LNCaP clone FGC (cell line): ENCODE measurements at places on chromosomes 5 and 9.

DNA sequence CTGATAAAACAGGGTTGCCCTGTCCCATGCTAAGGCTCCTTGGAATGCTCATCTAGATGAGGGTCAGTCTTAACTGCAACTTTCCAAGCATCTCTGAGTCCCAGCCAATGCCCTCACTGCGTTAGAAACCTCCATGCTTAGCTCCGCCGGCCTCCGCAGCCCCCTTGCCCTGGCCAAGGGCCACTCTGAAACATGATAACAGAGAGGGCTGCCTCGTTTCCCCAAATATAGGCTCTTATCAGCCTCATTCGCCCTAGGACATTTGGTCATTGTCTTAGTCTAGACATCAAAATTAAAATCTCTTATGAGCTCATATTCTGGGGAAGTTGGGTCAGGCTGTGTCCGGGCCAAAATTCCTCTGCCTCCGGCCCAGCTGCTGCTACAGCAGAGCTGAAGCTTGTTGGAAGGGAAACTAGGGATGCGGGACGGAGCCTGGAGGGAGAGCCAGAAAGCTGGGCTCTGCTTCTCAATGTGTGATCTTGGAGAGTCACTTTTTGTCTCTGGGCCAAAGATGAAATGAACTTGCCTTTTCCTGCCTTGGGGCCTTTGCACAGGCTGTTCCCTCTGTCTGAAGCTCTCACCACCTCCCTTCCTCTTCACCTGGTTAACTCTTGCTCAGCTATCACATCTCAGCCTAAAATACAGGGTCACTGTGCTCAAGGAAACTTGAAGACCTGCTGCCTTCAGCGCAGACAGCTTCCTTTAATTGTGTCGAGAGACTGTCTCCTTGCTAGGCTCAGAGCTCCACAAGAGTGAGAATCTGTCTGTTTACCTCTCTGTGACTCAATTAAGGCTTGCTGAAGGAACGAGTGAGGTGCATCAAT, 191.3 kb downstream of the RGS3 start:
- DNase-seq: no peak

DNA sequence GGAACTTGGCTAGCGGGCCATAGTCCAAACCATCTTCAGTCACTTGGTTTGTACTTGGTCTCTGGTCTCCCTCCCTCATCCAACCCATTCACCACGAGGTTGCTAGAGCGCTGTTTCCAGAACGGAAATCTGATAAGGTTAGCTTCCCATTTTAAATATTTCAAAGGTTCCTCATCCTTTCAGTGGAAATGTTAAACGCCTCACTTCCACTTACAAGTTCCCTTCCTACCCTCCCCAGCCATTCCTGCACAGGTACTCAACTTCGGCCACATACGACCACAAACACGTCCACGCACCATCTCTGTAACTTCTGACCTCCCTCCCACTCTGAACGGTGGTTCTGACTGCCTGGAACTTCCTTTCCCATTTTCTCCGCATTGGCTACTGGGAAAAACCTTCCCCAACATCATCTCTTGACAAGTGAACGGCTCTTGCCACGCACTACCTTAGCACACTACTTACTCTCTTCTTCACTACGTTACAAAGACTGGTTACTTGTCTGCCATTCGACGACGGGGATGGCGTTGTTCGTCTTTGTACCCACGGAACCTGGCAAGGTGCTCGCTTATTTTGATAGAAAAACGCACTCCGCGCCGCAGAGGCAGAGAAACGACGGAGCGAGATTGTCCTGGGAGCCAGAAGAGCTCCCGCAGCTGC, 629 bp downstream of the CCNH start:
- no peak for DNase-seq

GRCh38 chr9:69122549-69123141, 51.4 kb upstream of the TJP2 start:
- DNase-seq: peak; percentile 91

DNA sequence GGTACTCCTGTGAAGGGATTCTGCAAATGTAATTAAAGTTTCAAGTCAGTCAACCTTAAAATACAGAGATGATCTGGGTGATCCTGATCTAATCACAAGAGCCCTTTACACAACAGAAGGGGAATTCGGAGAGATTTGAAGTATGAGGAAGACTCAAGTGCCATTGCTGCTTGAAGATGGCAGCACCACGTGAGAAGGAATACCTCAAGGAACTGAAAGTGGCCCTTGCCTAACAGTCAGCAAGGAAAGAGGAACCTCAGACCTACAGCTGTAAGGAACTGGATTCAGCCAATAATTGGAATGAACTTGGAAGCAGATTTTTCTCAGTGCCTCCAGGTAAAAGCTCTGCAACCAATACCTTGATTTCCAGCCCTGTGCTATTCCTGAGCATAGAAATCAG, 87.4 kb downstream of the THBS4 start:
- DNase-seq: no peak

DNA sequence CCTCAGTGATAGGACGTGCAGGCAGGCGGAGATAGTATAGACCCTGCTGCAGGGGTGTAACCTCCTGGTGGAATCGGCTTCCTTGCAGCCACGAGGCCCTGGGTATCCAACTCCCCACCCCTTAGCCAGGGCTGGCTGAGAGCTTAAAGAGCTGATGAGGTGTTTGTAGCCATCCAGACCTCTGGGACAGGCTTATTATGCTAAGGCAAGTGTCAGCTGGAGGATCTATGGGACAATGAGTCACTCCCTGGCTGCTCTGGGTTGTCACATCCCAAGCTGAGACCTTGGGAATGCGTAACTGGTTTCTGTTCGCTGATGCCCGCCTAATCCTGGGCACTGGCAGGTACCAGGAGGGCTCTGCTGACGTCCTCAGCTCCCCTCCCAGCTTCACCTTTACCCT, 38.9 kb downstream of the DAB2IP start:
- no peak for DNase-seq

GRCh38 chr5:138064526-138064925, 19.3 kb upstream of the WNT8A start:
- DNase-seq: no peak

DNA sequence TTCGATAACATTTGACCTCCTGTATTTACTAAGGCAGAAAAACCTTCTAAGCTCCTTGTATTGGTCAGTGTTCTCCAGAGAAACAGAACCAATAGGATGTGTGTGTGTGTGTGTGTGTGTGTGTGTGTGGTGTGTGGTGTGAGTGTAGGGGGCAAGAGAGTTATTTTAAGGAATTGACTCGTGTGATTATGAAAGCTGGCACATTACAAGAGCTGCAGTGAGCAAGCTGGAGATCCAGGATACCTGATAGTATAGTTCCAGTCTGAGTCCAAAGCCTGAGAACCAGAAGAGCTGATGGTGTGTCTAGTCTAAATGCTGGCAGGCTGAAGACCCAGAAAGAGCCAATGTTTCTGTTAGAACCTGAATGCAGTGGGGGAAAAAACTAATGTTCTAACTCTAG, 21.2 kb upstream of the PIK3R1 start:
- no peak for DNase-seq

DNA sequence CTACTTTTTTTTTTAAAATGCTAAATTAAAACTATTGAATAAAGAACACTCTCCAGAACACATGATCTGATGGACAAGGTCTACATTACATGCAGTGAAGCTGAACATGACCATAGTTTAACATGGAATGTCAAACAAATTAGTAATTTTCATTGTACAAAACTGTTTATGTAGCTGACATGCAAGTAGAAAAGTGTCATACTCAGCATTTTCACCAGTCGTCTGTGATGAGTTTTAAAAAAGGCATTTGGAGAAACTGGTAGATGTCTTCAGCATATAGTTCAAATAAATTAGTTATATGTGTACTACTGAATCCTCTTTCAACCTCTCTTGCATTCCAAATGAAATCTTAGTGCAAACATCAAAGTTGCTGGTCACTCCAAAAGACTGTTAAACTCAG, 301.9 kb downstream of the FER start:
- no peak for DNase-seq

DNA sequence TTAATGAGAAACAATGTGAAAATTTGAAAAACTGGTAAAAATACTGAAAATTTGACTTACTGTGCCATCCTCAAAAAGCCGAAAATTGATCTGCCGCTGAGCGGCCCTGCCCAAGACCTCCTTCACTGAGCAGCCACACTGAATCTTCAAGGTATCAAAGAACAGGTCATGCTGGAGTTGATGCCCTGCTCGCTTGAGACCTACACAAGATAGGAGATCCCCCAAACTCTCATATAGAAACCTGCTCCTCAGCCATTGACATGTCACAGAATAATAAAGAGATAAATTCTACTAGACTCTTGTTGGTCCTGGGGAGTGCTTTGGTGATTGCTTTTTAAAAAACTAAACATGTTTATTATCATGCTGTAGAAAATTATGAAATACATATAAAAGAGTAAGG, 52.7 kb downstream of the GLDC start:
- no peak for DNase-seq

- DNase-seq: no peak
These were observed 201.6 kb downstream of the GOLPH3 start for GRCh38 chr5:31972558-31972957.

GRCh38 chr5:72653586-72653985, 146.4 kb upstream of the ZNF366 start:
- no peak for DNase-seq

DNA sequence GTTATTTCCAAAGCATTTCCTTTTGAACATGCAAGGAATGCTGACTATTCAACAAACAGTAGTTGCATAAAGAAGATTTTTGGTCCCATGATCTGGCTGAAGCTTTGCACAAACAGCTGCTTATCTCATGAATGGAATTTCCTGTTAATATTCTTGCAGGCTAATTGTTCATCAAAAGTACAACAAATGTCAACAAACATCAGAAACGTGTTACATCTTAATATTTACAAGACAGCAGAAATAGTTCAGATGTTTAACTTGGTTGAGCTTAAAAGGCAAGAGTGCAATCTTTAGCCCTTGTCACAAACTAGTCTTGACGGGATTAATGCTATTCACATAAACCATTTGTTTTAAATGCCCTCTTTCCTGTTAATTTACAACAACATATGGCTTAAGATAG, 47.9 kb upstream of the BASP1 start:
- DNase-seq: no peak

DNA sequence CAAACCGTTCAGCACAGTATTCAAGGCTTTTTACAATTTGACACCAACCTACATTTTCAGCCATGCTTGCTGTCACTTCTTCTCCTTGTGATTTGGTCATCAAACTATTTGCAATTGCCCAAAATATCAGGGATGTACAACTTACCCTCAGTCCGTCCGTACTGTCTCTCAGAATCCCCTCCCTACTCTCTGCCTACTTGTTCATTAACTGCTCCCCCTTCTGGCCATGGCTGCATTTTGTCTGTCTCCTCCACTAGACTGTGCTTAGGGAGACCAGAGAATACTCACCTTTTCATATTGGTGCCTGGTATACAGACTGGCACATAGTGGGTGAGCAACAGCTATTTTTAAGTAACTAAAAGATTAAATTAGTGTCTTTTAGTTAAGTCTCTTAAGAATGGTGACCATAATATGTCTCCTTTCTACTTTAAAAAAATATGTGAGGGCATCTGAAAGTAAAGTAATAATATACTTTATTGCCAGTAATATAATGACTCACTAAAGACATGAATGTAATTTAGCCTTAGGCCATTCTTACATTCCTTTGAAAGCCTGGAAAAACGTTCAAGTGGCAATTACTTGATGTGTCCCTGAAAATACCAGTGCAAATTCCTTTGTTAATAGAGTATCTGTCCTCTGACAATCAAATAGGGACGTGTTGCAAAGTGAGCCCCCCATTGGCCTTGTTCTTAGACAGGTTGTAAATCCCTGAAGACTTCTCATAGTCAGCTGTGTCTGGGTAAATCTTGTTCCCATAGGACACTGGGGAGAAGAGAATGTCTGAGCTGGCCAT, 27.8 kb downstream of the PRLR start:
- no peak for DNase-seq

- DNase-seq: no peak
These were observed 348.1 kb upstream of the SGCD start for GRCh38 chr5:155978850-155979249.

DNA sequence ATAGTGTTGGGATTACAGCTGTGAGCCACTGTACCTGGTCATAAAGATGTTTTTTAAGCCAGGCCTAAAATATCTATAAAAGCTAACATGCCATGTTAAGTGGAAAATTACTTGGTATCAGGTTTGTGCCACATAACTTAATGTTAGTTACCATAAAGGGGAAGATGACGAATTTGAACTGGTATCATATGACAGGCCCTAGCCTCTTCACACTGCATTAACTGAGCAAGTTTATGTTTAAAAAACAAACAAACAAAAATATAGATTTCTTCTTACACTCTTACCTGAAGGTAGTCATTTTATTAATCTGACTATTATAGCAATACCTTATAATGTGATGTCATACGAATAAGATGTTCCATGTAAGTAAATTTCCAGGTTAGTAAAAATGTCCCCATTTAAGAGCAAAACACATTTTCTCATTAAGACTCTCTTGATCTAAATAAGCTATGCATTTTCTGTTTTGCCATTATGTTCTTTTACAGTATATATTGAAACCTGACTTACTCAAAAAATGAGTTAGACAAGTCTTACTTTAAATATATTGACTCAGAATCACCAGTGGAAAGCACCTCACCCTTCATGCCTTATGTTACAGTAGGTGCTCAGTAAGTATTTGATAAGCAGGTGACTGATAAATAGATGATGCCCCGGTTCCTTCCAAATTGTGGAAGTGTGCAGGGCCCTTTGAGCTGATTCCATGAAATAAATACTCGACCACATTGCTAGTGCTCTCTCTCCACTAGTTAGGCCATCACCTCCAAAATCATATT, 125.4 kb downstream of the CDC42SE2 start:
- no peak for DNase-seq

DNA sequence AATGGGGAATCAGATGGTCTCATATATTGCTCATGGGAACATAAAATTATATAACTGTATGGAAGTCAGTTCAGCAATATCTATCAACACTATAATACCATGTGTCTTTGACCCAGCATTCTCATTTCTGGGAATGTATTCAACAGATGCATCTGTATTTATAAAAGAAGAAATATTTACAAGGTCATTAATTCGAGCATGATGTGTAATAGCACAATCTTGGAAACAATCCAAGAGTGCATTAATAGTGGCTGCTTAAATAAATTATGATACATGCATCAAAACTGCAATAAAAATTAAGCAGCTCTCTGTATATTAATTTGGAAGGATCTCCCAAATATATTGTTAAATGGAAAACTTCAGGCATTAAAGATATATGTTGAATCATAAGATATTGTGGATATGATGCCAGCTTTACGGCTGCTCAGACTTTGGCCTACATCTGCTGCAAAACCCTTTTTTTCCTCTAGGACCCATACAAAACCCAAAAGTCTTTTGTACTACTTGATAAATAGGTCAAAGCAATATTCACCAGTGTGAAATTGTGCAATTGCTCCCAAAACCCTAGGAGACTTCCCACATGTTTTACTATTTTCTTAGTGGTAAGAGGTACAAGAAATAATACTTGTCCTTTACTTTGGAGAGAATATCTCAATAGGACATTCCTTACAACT, 45.3 kb upstream of the ISOC1 start:
- peak; percentile 62 for DNase-seq

DNA sequence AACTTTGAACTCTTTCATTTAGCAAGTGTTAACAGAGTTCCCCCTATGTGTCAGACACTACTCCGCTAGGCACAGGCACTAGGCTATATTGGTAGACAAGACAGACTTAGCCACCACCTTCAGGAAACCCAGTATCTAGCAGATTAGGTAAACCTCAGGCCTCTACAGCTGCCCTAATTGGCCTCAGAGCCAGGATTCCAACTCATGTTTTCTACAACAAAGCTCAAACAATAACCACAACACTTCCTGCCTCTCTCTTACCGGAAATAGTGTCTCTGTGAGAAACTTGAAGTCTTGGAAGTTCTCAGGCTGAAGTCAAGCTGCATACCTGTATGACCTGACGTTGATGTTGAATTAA, 116.6 kb upstream of the SLC44A1 start:
- no peak for DNase-seq

- DNase-seq: no peak
These were observed 90.7 kb downstream of the CYFIP2 start for GRCh38 chr5:157356576-157356975.

GRCh38 chr5:163459462-163459818, 462 bp downstream of the NUDCD2 start:
- DNase-seq: no peak
